Stimulated activated CD8-positive, alpha-beta memory T cell treated with anti-CD3 and anti-CD28 coated beads, Interleukin-2, amount 100 ng/mL, for 1 hour (primary cell): ENCODE measurements at places on chromosomes 6 and 20.

- no peak for DNase-seq
These were observed 32.8 kb downstream of the KIF25 start for GRCh38 chr6:168030218-168030746.

GRCh38 chr20:58402827-58403226 is 13.8 kb downstream of the VAPB start:
- DNase-seq: no peak

DNA sequence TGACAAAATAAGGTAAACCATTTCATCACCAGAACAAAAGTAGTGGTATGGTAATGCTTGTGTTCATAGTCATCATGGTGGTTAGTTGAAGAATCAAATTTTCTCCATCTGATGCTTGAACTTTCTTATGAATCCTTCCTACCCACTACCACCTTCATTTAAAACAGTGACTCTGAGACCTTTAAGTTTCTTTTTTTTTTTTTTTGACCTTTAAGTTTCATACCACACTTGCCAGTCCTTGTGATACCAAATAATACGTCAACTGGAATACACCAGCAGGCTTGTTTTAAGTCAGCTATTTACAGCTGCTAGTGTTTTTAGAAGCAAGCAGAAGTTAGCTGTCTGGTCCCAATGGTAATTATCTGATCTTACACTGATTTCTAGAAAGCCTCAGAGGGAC is 413.4 kb upstream of the SOX4 start:
- DNase-seq: no peak

DNA sequence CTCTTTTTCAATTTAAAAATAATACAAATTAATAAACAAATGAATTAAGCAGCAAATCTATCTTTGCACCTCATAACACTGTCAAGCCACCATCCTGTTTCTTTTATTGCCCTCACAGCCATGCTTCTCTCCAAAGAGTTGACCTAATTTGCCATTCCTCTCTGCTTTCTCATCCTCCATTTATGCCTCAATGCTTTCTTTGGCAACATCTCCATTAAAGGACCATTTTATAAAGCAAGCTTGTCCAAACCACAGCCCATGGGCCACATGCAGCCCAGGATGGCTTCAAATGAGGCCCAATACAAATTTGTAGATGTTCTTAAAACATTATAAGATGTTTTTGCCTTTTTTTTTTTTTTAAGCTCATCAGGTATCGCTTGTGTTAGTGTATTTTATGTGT is 26.4 kb upstream of the MEI4 start:
- DNase-seq: no peak

GRCh38 chr6:51141080-51141479 is 322.4 kb downstream of the TFAP2B start:
- DNase-seq: no peak

DNA sequence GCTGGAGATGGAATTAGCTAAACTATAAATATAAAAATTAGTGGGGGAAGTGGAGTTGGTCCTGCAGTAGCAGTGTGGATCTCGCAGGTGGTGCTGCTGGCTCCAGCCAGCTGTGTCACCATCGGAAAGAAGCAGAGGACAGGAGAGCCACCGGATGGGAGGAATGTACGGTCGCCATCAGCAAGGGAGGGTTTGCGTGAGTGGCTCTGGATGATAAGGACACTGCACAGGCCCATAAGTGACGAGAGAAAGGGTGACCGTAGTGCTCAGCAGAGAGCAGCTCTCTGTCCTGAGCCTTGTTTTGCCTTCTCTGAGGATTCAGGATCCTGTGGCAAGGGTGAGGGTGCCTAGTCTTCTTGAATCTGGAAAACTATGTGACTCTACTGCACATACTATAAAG is 378.7 kb downstream of the ZFAND3 start:
- DNase-seq: no peak

- DNase-seq: no peak
These were observed 373.6 kb downstream of the PLCB1 start for GRCh38 chr20:8505476-8506200.

GRCh38 chr6:95244751-95245150 is 332.6 kb upstream of the MANEA start:
- no peak for DNase-seq

DNA sequence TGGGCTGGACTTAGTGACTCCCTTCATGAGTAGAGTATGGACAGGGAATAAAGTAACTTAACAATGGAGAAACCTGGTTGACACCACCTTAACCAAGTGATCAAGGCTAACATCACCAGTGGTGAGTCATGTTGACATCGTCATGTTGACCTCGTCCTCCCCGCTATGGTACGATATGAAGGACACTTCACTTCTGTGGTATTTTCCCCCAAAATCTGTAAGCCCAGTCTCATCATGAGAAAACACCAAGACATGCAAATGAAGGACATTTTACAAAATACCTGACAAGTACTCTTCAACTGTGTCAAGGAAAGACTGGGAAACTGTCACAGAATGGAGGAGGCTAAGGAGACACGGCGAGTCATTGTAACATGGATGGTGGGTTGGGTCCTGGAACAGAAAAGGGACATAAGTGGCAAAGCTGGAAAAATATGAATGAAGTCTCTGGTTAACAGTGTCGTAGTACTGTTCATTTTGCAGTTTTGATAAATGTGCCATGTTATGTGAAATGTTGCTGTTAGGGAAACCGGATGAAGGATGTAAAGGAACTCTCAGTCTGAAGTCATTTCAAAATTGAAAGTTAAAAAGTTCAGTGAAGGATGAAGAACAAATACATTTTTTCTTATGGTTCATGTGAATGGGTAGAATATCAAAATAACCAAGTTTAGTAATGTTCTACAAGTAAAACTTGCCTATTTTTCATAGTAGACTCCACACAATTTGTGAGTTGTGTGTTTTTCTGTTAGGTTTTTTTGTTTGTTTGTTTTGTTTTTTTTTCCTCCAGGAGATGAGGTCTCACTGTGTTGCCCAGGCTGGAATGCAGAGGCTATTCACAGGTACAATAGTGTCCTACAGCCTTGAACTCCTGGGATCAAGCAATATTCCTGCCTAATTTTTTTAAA is 247.5 kb downstream of the TMEM242 start:
- DNase-seq: no peak

- no peak for DNase-seq
These were observed 47.2 kb downstream of the FOXF2 start for GRCh38 chr6:1436334-1437306.

GRCh38 chr6:106177786-106178185 is 91.7 kb downstream of the PRDM1 start:
- no peak for DNase-seq

GRCh38 chr6:148869585-148869984 is 122.8 kb downstream of the UST start:
- no peak for DNase-seq

DNA sequence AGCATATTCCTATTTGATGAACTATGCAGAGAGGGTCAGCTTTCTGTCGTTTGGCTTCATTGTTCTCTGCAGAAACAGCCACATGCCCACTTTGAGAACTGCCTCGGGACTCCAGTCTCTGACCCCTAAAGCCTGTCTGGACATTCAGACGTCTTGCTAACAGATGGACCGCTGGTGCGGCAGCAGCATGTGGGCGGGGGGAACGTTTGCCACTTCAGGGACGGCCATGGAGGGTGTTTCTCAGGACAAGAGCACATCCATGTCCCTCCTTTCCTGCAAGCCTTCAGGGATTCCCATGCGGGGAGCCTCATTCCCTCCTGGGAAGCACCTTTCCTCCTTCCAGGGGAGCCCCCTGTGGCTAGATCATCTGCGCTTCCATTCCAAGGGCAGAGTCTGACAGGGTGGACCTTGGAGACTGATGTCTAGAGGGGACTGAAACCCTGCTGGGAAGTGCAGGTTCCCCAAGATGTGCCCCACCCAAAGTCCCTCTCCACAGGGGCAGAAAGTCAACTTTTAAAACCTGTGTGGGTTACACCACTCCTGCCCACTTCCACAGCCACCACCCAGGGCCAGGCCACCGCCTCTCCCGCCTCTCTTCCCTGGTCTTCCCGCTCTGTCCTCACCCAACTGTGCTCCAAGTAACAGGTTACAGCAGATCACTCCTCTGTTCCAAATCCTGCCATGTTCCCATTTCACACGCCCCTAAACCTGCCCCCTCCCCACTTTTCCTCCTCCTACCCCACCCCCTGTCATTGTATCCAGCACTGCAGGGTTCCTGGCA is 94.8 kb upstream of the PMEPA1 start:
- DNase-seq: no peak

DNA sequence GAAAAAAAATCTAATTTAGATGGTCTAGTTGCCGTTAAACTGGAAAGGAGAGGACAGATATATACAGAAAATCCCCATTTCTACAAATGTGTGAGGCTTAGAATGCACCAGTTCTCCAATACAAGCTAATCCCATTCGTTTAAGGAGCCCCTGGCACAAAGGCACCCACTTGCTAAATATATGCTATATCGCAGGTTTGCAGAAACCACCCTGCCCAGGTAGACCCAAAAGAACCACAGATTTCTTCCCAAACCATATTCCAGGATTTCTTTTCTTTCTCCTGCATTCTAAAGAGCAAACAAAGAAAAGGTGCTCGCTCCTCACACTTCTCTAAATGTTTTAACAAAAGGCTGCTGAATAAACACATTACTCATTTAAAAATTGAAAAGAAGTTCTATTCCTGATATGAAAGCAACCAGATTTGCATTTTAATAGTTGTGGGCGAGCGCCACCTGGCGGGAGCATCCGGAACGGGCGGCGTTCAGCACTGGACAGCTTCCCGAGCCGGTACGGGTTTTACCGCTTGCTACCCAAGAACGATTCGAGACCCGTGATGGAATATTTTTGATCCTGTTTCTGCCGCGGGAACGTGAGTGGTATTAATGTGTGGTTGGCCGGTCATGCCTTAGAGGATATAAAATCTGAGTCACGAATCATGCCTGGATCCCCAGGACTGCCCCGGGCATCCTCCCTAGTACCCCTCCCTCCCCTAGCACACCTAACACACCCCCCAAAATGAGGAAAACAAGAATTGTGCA is 2.1 kb downstream of the PTPRT start:
- DNase-seq: peak; percentile 4

- DNase-seq: no peak
These were observed 250.4 kb downstream of the C6orf118 start for GRCh38 chr6:165059032-165059431.

- DNase-seq: no peak
These were observed 13.3 kb upstream of the TDRD6 start for GRCh38 chr6:46674410-46674809.

GRCh38 chr6:71887006-71887743 is 825 bp downstream of the RIMS1 start:
- no peak for DNase-seq

DNA sequence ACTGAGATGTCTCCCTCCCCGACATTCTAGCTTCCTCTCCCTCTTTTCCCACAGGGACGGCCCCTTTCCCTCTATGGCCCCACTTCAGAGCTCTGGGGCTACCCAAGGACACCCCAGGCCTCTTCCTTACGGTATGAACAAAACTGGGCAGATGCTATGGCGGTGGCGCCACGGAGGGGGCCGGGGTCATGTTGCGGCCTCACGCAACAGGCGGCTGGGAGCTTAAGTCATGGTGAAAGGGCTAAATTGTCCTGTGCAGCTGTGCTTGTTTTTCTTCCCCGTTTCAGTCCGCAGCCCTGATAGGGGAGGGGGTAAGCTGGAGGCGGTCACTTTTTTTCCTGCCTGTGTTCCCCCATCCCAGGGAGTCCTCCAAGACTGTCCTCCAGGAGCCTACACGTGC is 17.6 kb upstream of the KIAA1755 start:
- DNase-seq: no peak

GRCh38 chr6:136212608-136213007 is 37.5 kb downstream of the MTFR2 start:
- no peak for DNase-seq

- DNase-seq: no peak
These were observed 4.1 kb downstream of the MAP1LC3A start for GRCh38 chr20:34562641-34563040.

- no peak for DNase-seq
These were observed 30.0 kb upstream of the CARMIL1 start for GRCh38 chr6:25249133-25249532.

- no peak for DNase-seq
These were observed 651.0 kb upstream of the SLC35B3 start for GRCh38 chr6:9086331-9086730.

GRCh38 chr6:169118346-169118830 is 135.3 kb downstream of the THBS2 start:
- no peak for DNase-seq

DNA sequence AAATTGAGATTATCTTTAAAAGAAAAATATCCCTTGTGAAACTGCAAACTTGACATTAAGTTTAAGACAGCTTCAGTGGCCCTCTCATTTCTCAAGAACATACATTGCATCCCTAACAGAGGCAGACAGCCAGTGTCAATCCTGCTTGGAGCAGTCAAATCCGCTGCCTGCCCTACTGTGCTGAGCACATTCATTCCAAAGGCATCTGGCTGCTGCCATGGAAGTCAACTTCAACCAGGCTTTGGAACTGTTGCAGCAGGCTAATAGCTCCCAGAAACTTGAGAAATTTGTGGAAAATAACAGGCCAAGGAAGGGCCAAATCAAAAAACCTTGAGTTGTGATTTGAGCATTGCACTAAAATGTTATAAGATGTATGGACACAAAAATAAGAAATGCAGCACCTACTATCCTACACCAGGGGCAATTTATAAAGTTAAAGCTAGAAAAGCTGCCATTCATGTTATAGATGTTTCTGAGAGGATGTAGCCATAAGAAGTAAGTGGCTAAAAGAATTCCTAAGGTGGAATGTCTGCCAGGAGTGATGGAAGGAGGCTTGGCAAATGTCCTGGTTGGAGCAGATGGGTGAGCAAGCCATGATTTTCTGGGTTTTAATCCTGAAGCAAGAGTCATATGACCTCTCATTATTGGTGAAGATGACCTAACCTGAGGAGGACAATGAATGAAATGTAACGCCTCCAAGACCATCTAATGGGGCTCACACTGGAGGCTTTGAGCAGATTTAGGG is 31.4 kb upstream of the HAO1 start:
- DNase-seq: no peak

GRCh38 chr6:29793036-29793356 is 34.6 kb upstream of the HLA-G start:
- no peak for DNase-seq

DNA sequence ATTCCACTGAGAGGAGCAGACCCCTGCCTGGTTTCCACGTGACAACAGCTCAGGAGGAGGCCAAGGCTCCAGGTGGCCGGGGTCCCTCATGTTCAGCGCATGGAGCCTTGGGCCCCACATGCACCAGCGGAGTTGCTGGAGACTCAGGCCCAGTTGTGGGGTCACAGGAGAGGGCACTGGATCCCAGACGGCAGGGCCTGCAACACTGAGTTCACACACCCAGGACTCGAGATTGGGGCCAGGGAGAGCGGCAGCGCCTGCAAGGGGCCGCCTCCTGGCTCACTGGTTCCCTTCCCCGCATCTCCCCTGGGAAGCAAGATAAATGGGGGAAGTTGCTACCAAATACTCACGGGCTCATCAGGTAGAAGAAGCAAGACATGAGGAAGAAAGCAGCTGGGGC is 348.1 kb downstream of the ZFAND3 start:
- no peak for DNase-seq

- DNase-seq: no peak
These were observed 147.0 kb downstream of the DST start for GRCh38 chr6:56495654-56496053.

DNA sequence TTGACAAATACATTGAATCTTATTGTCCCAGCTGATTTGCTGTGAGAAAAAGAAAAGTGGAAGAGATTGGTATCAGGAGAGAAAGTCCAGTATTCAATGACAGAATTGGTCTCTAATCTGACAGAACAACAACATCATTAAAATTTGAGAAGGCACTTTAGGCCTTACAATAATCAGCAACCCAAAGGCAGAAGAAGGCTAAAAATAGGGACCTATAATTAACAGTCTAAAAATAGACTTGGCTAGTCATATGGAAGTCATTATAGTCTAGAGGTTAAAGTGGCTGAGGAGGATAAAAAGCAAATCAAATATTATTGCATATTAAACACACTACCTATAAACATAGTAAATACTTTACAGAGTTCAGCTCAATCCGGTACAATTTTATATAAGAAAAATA is 393.6 kb upstream of the JAG1 start:
- no peak for DNase-seq
